Aorta (tissue), 5 donors: ENCODE measurements at places on chromosomes 5 and 9.

- no peak for DNase-seq
Measured at GRCh38 chr9:119533504-119533903, 164.3 kb upstream of the BRINP1 start.

DNA sequence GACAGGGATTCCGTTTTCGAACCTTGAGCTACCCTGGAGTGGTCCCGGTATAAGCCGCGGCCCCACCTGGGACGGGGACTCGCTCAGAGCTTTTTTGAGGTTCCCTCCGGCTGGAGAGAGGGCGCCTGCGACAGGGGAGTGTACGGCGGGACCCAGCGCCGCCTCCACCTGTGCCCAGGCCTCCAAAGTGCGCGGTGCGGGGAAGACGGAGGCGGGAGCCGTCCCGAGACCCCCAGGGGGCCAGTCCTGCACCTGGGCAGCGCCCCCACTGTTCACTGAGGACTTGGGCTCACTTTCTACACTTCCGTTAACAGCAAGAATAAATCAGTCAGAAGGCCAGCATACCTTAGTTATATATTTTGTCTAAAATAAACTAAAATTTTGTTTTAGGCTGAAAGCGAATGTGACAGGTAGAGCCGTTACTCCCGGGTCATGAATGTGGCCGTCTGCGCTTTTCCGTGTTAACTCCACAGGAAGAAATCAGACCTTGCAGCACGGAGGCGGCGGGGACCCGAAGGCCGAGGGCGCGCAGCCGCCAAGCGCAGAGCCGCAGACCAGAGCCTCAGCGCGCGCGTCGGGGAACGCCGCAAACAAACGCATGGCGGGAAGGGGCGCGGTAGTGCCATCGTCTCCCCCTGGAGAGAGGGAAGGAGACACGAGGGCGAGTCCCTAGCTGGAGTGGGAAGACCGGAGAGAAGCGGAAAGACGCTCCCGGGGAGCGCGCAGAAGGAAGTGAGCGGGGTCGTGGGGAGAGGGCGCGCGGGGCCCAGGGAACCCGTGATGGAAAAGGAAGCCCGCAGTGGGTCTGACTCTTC is 14.1 kb downstream of the TRIM7 start:
- DNase-seq = peak; percentile 70

DNA sequence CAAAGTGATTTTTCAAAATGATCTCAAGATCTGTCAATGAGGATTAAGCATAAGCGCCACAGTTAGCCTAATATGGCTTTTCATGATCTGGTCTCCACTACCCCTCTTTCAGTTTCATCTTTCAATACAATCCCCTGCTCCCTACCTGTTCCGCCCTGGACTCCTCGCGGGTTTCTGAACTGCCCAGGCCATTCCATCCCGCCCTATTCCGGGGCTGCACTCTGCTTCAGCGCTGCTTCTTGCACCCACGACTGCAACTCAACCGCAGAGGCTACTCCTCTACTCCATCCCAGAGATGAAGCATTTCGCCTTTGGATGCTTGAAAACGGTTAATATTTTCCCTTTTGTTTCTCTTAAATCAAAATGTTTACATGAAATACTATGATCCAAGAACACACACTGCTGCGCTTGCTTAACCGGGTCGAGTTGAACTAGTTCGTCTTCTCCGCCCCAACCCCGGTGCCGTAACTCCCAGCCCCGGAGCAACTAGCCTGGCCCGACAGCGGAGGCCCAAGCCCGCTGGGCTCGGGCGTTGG is 716 bp upstream of the OTULIN start:
- peak; percentile 49 for DNase-seq

DNA sequence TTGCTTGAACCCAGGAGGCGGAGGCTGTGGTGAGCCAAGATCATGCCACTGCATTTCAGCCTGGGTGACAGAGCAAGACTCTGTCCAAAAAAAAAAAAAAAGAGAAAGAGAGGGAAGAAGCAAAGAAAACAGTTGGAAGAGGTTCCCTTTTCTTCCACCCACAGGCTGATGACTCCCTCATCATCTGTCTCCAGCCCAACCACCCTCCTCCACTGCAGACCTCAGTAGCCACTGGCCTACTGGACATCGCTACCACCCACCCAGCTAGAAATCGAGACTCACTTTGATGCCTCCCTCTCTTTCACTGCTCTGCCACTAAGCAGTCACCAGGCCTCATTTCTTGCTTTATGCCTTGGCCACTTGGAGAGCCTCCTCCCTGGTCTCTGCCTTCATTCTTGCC is 71.2 kb downstream of the NIPSNAP3B start:
- peak; percentile 75 for DNase-seq

DNA sequence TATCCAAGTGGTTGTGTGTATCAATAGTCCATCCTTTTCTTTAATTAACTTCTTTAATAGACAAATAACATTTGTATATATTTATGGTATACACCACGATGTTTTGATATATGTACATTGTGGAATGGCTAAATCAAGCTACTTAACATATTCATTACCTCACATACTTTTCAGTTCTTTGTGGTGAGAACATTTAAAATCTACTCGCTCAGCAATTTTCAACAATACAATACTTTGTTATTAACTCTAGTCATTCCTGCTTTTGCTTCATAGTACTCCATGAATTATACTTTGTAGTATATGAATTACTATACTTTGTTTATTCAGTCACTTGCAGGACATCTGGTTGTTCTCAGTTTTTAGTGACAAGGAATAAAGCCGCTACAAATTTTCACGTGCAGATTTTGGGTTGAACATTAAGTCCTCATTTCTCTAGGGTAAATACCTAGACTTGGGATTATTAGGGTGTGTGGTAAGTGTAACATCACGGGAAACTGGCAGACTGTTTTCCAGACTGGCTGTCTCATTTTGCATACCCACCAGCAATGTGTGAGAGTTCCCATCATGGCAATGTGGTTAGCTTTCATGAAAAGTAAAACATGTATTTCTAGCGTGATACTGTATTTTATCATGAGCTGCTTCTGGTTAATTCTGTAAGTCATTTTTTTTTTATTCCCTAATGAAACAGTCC is 354.4 kb upstream of the WWC1 start:
- DNase-seq = no peak

GRCh38 chr5:83988293-83988685 is 267.6 kb upstream of the HAPLN1 start:
- no peak for DNase-seq

DNA sequence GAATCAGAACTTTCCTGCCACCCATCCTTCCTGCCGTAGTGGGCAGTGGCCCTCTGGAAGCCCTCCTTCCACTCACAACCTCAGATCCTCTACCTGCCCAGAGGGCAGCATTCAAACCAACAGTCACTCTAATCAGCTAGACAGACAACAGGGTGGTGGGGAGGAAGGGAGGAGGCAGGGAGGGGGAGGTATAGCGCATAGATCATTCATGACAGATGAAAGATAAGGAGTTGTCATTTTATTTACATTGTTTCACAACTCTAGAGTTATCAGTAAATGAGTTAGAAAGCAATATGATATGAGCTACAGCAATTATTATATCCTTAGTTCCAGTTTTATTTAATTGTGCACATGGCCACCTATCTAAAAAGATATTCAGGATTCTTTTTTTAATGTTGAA is 852 bp downstream of the IL9 start:
- no peak for DNase-seq
